Esophagus (tissue), 2 donors: ENCODE measurements at places on chromosomes 3 and 15. TPM values are rescaled to one million over a fixed set of nuclear protein-coding genes. Genes with fewer than 3 reads are reported as not detected.

Gene ITIH1
- 0.13 TPM for polyA plus RNA-seq

Gene AP3B2
- polyA plus RNA-seq = 2.8 TPM

Gene TMA7
- polyA plus RNA-seq = 613 TPM

Gene FGD5
- 1.7 TPM for polyA plus RNA-seq

Gene FEZF2
- not detected for polyA plus RNA-seq

Gene EFCAB12
- polyA plus RNA-seq = 0.08 TPM

Gene FOXB1
- not detected for polyA plus RNA-seq

Gene TNIK
- polyA plus RNA-seq = 2.2 TPM

Gene LMAN1L
- polyA plus RNA-seq = 0.27 TPM

Gene TPRG1
- 61.0 TPM for polyA plus RNA-seq

Gene HRG
- polyA plus RNA-seq = not detected
